ENCODE measurements at places on chromosomes 11 and 22.

GRCh38 chr22:50473088-50473487, 1.7 kb downstream of the SBF1 start:
- no peak for DNase-seq

DNA sequence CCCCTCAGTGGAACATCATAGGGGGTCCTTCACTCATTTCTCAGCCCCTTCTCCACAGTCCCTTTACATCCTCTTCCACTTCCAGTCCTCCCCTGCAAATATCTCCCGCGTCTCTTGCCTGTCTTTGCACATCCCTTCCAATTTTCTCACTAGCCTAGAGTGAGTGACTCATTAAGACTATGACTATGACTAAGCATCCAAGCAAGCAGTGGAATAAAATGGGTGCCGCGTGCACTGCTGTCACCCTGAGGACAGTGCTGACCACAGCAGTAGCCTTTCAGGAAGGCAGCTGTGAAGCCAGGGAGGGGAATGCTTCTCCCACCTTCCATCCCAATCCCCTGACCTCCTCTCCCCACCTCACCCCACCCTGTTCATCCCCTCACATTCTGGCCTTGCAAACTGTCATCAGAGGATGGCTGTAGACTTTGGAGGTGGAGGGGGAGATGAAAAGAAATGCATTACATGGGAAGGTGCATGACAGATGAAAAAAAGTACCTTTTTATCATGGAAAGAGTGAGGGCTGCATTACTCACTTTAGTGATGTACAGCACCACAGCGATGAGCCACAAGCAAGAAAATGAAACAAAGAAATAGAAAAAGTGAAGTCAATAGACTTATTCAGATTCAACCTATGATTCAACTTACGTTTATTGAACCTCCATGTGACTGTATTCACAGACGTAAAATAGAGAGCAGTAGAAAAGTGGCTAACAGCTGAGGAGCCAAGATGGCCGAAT, 948.2 kb downstream of the NTM start:
- DNase-seq, result peak; percentile 66

DNA sequence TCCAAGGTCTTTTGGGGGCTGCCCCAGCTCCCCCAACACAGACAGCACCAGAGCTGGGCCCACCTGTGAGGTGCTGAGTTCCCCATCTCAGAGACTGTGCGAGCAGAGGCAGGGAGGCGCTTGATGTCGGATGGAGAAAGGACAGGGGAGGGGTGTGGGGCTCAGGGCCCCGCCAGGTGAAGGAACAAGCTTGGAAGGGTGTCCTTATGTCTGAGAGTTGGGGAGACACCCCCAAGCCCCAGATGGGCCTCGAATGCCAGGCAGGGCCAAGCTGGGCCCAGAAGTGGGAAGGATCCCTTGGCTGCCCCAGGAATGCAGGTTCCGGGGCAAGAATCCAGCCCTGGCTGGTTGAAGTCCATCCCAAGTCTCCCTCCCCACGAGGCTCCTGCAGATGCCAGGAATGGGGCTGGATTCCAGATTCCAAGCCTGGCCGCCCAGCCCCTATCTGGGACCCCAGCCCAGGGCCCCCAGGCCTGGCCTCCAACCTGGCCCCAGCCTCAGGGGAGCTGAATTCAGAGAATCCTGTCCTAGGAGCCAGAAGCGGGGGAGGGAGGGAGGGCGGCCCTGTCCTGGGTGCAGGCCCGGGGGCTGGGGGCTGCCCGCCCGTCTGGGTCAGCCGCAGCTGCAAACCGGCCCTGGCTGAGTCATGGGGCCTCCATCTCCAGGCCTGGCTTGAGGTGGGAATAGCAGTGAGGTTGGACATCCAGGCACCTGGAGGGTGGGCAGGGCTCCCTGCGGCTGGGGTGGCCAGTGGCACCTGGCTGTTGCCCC, 50.9 kb downstream of the CDKN1C start:
- DNase-seq, result no peak

DNA sequence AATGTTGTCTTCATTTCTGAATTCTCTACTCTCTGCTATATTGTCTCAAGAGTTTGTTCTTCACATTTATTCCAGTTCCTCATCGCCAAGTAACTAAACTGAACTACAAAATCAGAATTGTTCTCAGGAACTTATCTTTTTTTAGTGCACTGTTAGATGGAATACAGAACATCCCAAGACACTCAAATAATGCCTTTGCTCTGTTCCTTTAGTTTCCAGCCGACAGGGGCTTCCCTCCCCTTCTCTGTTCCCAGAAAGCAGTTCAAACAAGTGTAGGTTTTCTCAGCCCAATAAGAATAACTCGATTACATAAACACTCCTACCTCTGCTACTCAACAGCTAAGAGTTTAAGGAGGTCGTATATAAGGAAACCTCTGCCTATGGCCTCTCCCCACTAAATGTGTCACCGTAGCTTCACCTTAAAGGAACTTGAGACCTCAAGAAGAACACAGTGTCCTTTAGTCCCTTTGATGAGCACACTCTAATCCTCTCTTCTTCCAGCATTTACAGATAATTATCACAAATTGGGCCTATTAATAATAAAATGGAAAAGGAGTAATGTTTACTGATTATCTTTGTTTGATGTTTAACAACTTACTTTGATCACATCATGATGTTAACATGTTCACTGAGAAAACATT, 6.9 kb downstream of the POU2AF3 start:
- DNase-seq, result no peak

GRCh38 chr11:44943696-44944095, 7.0 kb downstream of the TP53I11 start:
- no peak for DNase-seq

Measured in choroid plexus epithelial cell (primary cell).